ENCODE measurements at places on chromosomes 6 and 20.
A peak's percentile ranks its signal among the peaks of the same experiment; 100 is the strongest.

GRCh38 chr6:7328243-7328642 is 15.2 kb upstream of the SSR1 start:
- no peak for DNase-seq

DNA sequence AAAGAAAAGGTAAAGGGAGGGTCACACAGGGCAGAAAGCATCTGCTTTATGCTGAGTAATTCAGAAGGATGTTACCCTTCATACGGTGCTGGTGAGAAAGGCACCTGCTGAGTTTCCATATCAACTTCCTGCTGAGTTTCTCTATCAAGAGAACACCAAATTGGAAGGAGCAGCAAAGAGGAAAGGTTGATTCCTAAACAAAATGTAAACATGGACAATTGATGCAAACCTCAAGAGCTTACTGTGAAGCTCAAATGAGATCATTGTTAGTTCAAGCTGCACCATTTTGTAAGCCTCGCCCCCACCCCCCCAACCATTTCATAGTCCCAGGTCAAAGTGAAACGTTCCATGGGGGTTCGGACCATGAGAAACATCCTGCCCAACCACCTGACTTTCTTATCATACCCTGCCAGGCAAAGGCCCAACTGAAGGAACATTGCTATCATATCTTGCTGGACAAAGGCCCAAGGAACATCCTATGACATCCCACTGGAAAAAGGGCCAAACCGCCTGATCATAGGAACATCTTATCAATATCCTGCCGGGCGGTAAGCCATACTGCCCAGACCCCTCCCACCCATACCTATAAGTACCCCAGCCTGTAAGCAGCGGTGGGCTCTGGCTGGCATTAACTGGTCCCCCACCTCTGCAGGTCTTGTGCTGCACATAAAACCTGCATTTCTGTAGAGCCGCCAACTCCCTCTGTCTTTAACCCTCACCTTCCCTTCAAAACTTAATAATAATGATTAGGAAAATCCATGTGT is 171.6 kb downstream of the UBE3D start:
- DNase-seq: no peak

DNA sequence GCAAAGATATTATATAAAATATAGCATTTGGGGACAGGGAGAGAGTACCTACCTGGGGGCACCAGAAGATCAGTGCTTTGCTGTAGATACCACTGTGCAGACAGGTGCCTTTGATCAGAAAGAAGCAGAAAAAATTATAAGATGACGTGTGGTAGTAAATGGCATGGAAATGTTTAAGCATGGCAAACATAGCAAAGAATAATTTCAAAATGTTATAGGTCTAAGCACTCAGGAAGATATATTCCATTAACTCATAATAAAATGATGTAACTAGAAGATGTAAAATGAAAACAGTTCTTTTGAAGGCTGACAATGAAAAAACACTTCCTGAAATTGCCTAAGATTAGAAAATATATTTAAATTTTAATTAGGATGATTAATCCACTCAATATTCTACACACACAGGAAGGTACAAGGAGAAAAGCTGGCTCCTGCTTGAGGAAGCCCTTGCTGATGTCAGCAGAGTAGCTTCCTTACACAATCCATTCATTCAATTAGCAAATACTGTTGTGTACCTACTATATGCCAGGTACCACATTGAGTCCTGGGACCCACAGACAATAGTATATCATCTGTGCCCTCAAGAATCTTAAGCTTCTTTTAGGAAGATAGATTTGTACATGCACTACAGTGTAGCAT is 290.2 kb upstream of the CNR1 start:
- DNase-seq: no peak

DNA sequence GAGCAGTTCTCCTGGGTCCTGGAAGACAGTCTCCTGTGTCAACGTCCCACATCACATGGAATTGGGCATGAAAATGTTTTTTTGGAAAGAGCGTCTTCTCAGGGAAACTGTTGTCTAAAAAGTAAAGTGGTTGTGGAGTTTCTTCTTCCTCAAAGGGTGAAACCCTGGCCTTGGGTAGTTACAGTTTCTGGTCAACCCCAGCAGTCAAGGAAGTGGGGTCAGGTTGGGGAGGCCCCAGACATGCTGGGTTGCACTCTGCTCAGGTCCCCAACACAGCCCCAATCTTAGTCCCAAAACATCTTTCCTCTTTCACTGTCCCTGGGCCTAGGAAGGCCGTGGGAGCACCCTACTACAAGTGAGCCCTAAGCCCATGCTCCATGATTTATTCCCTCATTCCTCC is 996 bp upstream of the NFKBIE start:
- DNase-seq: no peak

DNA sequence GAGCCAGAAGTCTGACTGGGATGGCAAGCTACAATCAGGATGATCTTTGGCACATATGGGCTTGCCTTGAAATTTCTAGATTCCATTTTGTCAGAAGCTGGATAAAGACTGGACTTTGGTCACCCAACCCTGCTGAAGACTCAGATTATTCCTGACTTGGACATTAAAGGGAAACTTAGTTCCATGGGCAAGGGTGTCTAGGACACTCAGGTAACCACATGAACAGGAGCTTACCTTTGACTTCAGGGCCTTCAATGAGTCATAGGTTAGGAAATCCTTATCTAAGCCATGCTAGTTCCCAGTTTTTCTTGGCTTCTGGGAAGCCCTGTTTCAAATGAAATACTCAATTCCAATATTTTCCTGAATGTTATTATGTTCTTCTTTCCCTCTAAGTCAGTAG is 28.5 kb upstream of the IFNGR1 start:
- DNase-seq: no peak

DNA sequence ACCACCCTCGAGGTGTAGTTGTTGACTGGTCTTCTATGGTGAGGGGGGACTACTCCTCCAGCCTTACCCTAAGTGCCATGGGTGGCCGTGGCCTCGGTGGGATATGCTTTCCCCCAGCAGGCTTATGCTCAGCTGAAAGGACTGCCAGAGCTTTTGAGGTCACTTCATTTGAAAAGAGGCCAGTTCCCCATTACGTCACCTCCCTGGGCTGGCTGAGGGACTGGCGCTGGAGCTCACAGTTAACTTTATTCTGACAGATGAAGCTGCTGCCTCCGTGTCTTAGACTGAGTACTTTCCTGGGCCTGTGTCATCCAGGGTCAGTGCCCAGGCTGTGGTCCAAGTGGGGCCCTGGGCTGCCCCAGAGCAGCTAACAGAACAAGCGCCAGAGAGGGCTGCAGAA is 42.8 kb upstream of the PCMTD2 start:
- no peak for DNase-seq

GRCh38 chr6:118611334-118611733 is 40.1 kb downstream of the CEP85L start:
- DNase-seq: no peak

DNA sequence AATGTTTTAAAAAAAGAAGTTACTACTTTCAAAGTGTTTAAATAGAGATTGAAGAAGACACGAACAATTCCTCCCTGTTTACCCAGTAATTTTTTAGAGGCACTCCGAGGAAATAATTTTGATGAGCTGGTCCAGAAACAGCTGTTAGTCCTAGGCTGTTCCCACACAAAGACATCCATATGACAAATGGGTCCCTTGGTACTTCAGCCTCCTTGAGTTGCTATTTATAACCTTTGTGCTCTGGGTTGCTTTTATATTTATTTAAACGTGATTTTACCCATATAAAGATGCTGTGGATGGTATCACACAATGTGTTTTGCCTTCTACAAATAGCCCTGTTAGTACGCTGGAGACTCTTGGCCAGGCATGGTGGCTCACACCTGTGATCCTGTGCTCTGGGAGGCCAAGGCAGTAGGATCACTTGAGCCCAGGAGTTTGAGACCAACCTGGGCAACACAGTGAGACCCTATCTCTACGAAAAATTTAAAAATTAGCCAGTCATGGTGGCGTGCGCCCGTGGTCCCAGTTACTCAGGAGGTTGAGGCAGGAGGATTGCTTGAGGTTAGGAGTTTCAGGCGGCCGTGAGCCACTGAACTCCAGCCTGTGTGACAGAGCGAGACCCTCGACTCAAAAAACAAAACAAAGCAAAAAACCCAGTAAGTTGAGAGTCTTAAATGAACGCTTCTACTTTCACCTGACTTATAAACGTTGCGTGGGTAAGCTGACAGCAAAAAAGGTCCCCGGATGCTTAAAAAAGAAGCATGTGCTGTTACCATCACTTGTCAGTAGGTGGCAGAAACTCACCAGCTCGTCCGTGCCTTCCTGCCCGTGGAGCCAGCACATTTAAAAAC is 56.9 kb upstream of the ARMH2 start:
- DNase-seq: peak; percentile 34

- DNase-seq: no peak
These were observed 61.1 kb upstream of the TCF21 start for GRCh38 chr6:133827766-133828165.

DNA sequence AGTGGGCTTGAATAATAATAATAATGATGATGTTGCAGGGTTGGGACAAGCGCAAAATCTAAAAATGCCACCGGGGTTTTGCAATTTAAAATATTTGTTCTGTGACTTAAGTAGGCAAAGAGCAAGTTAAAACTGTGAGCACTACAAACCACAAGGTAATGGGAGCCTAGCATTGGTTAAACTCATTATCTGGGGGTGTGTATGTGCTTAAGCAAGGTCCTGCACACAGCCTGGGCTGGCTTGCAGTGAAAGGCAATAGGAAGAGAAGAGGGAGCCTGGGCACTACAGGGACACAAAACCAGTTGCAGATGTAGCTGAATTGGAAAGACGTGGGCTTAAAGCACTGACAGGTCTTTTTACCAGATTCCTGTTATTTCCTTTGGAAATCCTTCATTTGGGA is 11.7 kb downstream of the SIM1 start:
- no peak for DNase-seq

- no peak for DNase-seq
These were observed 293.5 kb upstream of the FERMT1 start for GRCh38 chr20:6416371-6416770.

- no peak for DNase-seq
These were observed 160.2 kb upstream of the SGK1 start for GRCh38 chr6:134477991-134478635.

DNA sequence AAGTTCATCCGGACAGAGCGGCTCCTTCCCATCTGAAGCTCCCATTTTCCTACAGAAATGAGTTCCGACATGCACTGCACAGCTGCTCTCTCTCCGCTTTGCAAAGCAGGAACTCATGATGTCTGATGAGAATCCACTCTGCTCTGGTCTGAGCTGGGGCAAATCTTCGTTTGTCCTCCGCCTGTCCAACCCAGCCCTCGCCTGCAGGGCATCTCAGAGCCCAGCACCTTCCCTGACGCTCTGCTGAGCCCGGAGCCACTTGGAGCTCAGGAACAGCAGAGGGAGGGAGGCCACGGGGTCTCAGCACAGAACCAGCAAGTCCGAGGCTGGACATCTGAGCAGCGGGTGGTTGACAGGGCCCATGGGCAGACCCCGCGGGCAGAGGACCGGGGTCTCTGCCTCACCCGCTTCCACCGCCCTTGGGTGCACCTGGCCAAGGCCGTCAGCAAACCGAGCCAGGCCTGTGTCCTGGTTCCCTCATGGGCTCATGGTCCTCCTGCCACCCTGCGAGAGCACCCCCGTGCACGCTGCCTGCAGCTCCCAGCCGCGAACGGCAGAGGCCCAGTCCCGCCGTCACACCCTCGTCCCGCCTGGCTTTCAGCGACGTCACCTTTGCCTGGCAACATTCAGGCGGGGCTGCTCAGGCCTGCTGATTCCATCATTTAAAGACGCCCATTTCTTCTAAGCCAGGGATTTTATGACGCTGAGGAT is 78.5 kb upstream of the BHLHE23 start:
- DNase-seq: no peak

DNA sequence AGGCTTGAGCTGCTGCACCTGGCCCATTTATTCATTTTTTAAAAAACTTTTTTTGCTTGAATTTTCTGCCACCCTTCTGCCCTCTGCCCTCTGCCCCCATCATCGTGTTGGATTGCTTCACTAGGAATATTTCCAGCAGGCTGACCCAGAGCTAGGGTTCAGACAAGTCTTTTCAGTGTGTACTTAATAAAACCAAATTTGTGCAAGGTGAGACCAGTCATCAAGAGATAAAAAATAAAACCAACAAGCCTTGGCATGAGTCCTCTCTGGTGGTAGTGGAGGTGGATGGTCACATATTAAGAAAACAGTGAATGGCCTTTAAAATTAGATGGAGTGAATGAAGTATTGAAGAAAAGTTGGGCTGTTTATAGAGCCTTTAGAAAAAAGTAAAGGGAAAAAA is 239.6 kb downstream of the CDKAL1 start:
- no peak for DNase-seq

- DNase-seq: no peak
These were observed 13.2 kb upstream of the VAPB start for GRCh38 chr20:58375759-58376352.

GRCh38 chr6:99022039-99022609 is 74.4 kb upstream of the FBXL4 start:
- DNase-seq: no peak

DNA sequence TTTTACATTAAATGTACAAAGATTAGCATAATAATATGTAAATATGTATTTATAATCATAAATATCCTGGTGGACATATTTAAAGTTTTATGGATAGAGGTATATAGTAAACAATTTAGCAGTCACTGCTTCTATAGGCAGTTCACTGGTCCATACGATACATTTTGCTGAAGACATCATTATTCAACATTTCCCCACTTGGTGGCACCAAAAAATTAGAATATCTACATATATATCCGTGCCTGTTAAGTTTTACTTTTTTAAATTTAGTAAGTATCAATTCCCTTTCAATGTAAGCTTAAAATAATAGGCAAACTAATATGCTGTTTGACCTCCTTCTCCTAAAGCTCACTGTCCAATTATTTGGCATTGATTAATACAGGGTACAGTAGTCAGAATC is 64.2 kb downstream of the LMBRD1 start:
- DNase-seq: no peak

DNA sequence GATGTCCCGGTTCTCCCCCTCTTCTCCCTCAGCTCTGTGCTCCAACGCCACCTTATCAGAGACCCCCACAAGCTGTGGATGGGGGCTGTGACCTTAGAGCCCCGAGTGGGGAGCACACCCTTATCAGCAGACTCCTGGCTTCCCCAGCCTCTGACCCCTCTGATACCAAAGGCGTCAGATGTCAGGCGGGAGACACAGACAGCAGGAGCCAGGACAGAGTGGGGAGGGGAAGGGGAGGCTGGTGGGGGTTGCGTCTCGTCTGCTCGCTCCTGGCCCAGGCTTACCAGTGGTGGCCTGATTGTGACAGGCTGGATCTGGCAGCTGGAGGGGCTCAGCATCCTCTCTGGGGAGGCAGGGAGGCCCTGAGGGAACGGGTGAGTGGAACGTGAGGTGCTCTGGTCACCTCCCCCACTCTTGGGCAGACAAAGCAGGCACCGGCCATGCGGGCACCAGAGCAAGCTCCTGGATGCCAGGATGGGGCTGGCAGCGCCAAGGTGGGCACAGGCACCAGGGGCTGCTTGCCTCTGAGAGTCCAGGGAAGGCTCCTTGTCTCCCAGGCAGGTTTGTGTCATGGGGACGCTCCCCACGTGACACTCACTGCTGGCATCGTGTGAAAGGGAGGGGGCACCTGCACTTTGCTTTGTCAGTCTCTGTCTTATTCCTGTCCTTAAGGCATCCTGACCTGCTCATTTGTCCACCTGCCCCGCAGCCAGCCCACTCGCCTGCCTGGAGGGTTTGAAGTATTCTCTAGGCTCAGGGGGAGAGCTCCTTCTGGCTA is 27.8 kb upstream of the GATA5 start:
- DNase-seq: no peak

GRCh38 chr20:47233333-47234188 is 122.9 kb downstream of the ZMYND8 start:
- no peak for DNase-seq

GRCh38 chr6:129497481-129498441 is 212.2 kb downstream of the ARHGAP18 start:
- DNase-seq: no peak

- no peak for DNase-seq
These were observed 48.9 kb upstream of the TBC1D7 start for GRCh38 chr6:13377054-13377758.

- DNase-seq: no peak
These were observed 5.6 kb downstream of the PPP1R16B start for GRCh38 chr20:38810926-38811630.

Measured in stimulated activated CD8-positive, alpha-beta memory T cell treated with anti-CD3 and anti-CD28 coated beads, Interleukin-2, amount 100 ng/mL, for 1 hour (primary cell).